ENCODE measurements at places on chromosomes 5 and 9.

DNA sequence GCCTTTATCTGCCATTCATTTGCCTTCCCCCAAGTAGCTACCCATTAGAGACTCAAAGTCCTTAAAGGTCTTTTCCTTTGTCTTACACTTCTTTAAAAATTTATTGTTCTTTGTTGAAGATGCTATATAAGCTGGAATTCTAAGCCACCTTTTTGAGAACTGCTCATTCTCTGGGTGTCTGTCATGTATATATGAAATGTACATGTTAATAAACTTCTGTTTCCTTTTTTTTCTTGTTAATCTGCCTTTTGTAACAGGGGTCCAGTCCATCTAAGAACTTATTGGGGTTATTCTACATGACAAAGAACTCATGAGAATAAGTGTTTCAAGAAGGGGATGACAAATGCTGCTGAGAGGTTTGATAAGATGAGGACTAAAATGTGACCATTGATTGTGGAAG is 41.5 kb downstream of the PCDHAC2 start:
- no peak for DNase-seq

GRCh38 chr9:69141851-69142250 is 32.2 kb upstream of the TJP2 start:
- no peak for DNase-seq

DNA sequence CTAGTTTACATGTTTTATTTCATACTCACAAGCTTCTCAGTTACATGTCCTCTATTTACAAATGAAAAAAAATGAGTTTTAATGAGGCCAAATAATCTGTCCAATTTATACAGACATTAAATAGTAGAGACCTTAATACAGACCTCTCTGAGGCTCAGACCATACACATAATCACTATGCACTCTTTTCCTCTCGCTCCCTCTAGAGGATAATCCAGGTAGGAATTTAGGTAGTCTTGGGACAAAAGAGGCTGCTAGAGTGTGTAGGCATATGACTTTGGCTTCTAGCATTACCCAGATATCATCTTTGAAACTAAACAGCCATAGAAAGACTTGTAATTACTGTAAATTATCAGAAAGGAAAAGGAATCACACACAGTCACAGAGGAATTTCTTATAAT is 444.7 kb downstream of the HINT1 start:
- DNase-seq = no peak

DNA sequence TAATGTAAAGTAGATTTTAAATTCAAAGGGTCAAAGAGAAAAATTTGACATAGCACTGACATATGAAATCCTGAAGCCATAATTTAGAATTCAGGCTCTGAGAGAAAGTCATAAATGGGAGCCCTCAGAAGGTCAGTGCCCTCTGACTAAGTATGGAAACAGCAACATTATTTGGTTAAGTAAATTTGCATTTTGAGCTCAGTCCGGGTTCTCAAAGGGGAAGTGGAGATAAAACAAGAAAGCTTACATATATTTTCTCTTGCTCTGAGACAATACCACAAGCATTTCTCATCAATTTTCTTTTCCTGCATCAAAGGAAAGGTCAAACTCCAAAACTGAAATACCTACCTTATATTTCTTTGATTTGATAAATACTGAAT is 348.0 kb downstream of the SEMA5A start:
- DNase-seq = no peak

DNA sequence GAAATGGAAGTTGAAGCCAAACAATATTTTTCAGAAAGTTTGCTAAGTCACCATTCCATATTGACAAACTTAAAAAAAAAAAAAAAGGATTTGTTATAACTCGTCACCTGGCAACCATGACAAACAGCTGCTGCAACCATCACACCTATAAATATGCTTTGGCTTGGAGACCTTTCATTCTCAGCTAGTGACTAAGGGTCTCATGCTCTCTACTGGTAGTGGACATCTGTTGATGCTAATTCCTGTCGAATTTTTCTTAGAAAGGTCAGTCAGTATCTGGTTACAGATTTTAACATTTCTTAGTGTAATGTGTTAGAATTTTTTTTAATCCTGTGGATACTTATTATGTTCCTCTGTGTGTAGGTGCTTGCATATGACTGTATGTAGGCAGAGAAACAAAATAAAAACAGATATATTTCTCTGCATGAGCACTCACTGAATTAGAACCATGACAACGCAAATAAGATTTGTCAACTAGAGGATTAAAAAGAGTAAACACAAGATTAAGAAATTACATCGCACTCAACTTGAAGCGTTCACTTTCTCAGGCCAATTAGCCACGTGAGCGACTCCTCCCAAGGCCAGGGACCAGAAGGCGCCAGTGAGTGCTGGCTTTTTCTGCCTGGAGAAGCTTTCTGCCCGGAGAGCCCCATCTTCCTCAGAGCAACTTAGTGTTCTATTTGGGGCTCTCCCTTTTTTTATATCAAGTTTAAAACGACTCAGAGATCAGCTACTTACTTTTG is 27.0 kb upstream of the ZNF622 start:
- DNase-seq = peak; percentile 37

- no peak for DNase-seq
These were observed 261.9 kb upstream of the ZNF462 start for GRCh38 chr9:106600955-106601560.

GRCh38 chr9:104142799-104143549 is 48.9 kb downstream of the SMC2 start:
- DNase-seq = no peak

- peak; percentile 42 for DNase-seq
These were observed 60.1 kb downstream of the GALNT12 start for GRCh38 chr9:98867429-98868168.

- DNase-seq = no peak
These were observed 635.9 kb downstream of the TLE1 start for GRCh38 chr9:81053298-81054025.

DNA sequence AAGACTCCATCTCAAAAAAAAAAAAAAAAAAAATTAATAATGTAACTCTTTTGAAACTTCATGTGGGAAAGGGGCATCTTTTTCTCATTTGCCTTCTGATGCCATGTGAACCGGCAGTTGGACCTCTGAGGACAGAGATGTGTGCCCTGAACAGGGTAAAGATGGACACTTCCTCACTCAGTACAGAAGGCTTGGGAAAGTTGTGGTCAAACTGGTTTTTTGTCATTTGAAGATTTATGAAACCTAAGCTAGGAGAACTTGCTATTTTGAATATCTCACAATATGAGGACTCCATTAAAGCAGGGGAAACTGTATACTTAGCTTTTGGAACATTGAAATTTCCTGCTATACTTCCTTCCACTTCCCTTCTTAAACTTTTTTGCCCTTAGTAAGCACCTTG is 147.5 kb upstream of the ALDH1B1 start:
- no peak for DNase-seq

- no peak for DNase-seq
These were observed 254.4 kb upstream of the GRAMD2B start for GRCh38 chr5:126168785-126169184.

DNA sequence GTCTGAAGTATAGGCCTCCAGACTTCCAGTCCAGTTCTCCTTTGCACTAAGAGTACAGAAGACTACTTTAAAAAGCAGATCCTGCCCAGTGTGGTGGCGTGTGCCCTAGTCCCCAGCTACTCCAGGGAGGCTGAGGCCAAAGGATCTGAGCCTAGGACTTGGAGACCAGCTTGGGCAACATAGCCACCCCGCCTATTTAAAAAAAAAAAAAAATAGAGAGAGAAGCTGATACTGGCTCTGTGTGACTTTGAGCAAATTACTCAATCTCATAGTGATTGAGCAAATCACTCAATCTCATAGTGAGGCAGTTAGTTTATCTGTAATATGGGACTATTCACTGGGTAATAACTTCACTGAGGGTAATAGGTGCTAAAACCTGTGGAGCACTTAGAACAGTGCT is 43.6 kb upstream of the KDM4C start:
- no peak for DNase-seq

DNA sequence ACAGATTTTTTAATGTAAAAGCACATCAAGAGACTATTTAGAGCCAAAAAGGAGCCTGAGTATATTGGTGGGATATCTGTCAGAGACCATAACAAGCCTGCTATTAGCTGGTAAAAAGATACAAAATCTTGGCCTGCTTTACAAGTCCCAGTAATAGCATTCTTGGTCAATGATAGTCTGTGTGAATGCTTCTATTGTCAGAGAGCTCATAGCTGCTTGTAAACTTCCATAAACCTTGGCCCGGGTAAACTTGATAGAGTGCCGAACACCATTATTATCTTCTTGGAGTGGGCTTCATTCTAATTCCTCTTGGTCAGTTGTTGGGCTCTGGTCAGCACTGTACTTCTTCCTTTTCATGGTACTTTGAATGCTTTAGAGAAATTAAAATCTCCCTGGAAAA is 64.0 kb downstream of the UBAP1 start:
- DNase-seq = no peak

- peak; percentile 48 for DNase-seq
These were observed 41.7 kb downstream of the ACTL7B start for GRCh38 chr9:108813951-108814601.

- DNase-seq = peak; percentile 14
These were observed 1808.8 kb upstream of the ACO1 start for GRCh38 chr9:30575691-30576090.

Measured in globus pallidus (tissue), 1 donor.